Stimulated activated CD8-positive, alpha-beta memory T cell treated with anti-CD3 and anti-CD28 coated beads, Interleukin-4, amount 100 ng/mL, for 48 hours (primary cell): ENCODE measurements at places on chromosomes 12 and 14.
A peak's percentile ranks its signal among the peaks of the same experiment; 100 is the strongest.

- DNase-seq: no peak
These were observed 43.1 kb downstream of the AKAP6 start for GRCh38 chr14:32372154-32372553.

DNA sequence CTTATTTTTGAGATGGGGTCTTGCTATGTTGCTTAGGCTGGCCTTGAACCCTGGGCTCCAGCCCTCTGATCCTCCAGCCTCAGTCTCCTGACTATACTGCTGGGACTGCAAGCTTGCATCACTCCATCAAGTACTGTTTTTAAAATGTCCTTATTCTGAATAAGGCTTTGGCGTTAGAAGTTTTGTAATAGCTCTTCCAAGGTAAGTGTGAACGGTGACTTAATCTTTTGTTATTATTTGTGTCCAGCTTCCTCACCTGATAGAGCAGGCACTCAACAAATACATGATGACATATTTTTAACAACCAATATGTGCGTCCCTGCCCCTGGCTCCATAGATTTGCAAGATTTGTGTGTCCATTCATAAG is 1.4 kb downstream of the C1RL start:
- DNase-seq: no peak

DNA sequence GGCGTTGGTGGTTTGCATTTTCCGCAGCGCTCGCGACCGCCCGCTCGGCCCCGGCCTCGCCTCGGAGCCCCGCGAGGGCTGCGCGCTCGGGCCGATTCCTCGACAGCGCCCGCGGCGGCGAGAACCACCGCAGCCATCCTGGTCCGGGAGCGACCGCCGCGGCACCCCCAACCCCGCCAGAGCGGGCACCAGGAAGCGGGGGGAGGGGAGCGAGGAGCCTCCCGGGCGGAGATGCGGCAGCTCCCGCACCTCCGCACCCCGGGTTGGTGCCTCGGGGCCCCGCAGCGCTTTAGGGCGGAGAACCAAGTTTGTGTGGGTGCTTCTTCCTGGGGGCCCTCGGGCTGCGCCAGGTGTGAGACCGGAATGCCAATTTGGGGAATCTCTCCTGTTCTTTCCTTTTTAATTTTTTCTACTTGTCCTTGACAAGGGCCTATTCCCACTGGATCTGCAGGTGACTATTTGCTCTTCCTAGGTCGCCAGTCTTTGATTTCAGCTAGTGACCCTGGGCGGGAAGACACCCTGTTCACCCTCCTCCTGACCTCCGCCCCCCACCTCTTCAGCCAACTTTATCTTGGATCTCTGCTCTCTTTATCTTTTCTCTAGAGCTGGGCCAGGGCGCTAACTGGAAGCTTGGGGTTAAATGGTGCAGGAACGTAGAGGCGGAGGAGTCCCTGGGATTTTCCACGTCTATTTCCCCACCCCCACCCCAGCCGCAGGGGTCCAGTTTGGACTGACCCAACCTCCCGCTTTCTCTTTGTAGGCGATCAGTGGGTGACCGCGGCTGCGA is at the start of gene SOCS2:
Gene SOCS2 (plus strand): TSS at position 751 of the 787 bp plus-strand sequence. CDS start 223 bp downstream, outside the sequence.
- DNase-seq: peak; percentile 42

DNA sequence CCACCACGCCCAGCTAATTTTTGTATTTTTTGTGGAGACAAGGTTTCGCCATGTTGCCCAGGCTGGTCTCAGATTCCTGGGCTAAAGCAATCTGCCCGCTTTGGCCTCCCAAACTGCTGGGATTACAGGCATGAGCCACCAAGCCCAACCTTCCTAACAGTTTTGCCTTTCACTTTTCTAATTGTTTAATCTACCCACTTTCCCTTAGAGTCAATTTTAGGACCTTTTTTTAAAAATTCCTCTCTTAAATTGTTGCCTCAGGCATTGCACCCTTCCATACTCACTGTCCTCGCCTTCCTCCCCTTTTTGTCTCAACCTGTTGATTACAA is 11.5 kb downstream of the ZFHX2 start:
- no peak for DNase-seq

- no peak for DNase-seq
These were observed 86.9 kb downstream of the STAB2 start for GRCh38 chr12:103673891-103674375.

DNA sequence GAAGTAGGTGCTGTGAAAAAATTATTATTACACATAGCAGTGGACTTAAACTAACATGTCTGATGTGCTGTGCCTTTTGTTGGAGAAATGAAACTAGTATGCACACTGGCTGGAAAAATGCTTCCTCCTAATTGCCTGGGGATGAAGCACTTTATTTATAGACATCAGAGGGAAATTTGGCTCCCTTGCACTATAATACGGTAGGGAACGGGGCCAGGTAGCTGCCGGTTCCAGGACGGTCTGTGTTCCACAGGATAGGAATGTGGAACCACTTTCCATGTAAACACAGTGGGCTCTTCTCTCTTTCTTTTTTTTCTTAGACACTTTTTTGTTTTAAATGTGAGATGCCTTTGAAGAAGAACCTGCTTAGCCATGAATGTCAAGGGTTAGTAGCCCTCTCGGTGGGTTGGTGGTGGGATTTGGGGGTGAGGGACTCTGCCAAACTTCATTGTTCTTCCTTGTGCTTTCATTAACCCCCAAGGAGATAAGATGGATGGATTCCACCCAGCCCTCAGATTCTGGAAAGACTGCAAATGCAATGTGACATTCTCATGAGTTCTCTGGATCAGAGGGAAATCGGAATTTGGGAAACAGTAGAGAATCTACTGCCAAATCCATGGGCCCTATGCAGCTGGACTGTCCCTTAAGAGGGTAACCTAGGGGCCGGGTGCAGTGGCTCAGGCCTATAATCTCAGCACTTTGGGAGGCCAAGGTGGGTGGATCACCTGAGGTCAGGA is 58.0 kb upstream of the GSC start:
- no peak for DNase-seq

DNA sequence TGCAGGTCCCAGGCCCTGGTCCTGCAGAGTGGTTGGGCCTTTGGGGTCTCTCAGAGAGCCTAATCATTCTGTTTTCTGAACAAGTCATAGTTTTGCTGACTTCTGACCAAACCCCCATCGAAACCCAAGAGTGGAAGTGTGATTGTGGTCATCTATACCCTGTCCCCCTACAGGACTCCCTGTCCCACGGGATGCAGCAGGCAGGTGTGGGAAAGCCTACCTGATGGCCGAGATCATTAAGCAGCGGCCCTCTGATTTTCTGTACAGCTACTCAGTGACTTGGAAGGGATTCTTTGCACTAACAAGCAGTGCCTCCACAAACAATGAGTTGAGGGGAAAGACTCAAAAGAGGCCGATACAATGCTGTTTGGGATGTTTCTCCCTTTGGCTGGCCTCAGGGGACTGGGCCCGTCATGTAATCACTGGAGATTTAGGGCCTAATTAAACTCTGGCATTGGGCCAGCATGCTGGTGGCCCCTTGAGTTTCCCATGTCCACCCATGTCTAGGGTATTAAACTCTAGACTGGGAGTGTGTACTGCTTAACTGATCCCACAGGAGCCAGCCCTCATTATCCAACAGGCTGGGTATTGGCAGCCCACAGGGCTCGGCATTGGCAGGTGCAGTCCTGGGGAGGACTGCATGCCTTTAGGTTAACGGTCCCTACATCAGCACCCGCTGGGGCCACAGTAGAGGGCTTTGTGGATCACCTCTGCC is 192.8 kb downstream of the ZFP36L1 start:
- DNase-seq: no peak

DNA sequence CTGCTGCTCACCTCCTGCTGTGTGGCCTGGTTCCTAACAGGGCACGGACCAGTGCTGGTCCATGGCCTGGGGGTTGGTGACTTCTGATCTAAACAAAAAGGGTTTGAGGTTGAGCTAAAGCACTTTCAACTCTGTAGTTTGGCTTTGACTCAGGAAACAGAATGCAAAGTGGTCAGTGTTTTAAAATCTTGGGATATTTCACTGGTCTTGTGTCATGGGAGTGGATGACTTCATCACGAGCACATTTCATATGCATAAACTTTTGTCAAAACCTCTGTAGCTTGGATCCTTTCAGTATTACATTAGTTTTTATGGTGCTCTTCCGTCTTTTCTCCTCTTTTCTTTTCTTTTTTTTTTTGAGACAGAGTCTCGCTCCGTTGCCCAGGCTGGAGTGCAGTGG is 25.6 kb downstream of the FAM161B start:
- no peak for DNase-seq

DNA sequence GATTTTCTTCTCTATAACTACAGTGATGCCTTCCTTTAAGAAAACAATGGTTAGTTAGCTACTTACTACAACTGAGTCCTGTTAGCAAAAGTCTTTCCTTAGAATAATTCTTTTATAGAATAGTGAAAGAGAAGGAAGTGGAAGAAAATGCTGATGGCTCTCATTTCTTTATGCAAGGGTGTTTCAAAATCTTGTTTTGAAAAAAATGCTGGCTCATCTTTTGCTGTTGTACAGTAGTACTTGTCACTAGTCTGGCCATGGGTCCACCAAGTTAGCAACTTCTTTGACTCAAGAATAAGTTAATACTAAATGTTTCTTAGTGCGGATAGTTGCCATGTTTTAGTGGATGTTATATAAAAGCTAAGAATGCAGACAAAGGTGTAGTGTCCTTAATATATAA is 225.4 kb downstream of the PTPRO start:
- no peak for DNase-seq

DNA sequence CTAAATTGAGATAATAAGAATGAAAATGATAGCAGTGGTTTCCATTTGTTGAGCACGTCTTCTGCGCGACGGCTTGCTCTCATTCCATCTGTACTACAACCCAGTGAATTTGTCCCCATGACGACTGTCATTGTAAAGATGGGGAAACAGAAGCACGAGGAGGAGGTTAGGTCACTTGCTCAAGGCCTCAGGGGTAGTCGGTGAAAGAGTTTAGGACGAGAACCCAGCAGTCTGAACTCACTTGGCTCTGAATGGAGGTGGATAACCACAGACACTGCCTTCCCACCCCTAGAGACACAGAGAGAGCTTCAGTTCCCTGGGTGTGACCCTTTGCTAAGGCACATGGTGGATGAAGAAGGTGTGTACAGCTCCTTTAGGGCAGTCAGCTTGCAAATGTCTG is 30.9 kb upstream of the PLEKHG3 start:
- DNase-seq: no peak

DNA sequence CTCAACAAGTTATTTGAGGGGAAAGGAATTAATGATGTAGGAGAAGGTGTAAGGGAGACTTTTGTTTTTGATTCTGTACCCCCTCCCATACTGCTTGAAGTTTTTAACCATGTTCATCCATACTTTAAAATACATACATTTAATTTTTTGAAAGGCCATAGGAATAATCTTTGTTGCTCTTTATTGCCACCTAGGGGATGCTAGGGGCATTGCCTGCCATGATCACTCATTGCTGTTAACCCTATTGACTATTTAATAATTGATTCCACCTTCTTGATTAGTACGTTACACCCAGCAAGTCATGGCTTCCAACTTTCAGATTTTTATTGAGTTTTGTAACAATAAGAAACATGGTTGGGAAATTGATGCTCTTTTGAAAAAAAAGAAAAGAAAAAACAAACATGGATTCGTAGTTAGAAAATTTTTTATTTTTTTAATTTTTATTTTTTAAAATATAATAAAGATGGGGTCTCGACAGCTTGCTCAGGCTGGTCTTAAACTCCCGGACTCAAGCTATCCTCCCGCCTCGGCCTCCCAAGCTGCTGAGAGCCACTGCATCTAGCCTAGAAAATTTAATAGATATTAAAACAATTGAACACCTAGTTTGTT is 8.5 kb upstream of the PRKAB1 start:
- DNase-seq: peak; percentile 62

GRCh38 chr12:12305568-12306300 is 38.9 kb upstream of the LRP6 start:
- no peak for DNase-seq

- DNase-seq: no peak
These were observed 32.3 kb downstream of the MEG3 start for GRCh38 chr14:100857923-100858837.

GRCh38 chr12:52238207-52238840 is 5.3 kb downstream of the KRT7 start:
- DNase-seq: no peak

DNA sequence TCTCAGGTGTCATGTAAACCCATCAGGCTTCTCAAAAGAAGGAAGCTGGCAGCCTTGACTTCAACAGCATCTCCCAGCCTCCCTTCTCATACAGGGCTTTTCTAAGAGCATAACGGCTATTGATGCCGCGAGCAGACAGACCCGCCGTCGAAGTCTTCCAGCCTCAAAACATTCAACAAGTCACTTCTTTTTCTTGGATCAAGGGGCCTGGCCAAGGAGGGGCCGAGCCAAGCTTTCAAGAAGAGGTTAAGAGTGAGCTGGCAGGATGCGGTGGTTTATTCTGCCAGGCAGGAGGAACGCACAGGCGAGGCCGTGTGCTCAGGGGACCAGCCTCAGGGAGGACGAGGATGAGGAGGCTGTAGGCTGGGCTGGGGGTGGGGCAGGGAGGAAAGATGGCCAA is 102.9 kb upstream of the RFLNA start:
- DNase-seq: no peak

GRCh38 chr12:132148368-132149045 is 4.2 kb downstream of the NOC4L start:
- DNase-seq: no peak
